NCI-H748 treated with DMSO at 0.1 percent for 48 hours (cell line): ENCODE measurements at places on chromosomes 13 and 19.
A peak's percentile ranks its signal among the peaks of the same experiment; 100 is the strongest.

- no peak for DNase-seq
These were observed 331.4 kb downstream of the HS6ST3 start for GRCh38 chr13:96421314-96421713.

GRCh38 chr19:53545271-53546065 is 7.5 kb downstream of the ZNF331 start:
- DNase-seq, result no peak

GRCh38 chr19:49224879-49225278 is 67.3 kb downstream of the TRPM4 start:
- DNase-seq, result peak; percentile 69

- DNase-seq, result no peak
These were observed 96.4 kb upstream of the STARD13 start for GRCh38 chr13:33381906-33382305.

DNA sequence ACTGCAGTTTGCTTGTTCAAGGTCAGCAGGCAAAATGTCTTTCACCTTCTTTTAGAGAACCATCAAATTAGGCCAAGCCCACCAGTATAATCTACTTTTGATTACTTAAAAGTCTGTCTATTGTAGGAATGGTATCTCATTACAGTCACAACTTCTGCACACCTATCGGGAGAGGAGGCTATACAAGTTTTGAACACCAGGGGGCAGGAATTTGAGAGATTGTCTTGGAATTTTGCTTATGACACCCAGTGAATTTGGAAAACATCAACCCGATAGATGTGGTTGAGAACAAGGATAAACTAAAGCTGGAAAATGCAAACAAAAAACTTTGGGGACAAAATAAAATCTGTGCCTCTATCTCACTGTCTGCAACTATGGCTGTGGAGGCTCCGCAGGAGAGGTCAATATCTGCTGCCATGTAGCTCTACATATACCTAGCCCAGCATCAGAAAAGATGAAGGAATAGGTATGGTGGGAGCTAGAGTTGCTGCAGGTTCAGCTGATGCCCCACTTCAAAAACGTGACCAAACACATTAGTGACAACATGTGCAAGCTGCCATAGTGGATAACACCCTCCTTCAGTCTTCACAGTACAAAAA is 1299.2 kb upstream of the SPRY2 start:
- peak; percentile 11 for DNase-seq

- no peak for DNase-seq
These were observed 68.3 kb downstream of the DNAJC3 start for GRCh38 chr13:95745289-95745688.

DNA sequence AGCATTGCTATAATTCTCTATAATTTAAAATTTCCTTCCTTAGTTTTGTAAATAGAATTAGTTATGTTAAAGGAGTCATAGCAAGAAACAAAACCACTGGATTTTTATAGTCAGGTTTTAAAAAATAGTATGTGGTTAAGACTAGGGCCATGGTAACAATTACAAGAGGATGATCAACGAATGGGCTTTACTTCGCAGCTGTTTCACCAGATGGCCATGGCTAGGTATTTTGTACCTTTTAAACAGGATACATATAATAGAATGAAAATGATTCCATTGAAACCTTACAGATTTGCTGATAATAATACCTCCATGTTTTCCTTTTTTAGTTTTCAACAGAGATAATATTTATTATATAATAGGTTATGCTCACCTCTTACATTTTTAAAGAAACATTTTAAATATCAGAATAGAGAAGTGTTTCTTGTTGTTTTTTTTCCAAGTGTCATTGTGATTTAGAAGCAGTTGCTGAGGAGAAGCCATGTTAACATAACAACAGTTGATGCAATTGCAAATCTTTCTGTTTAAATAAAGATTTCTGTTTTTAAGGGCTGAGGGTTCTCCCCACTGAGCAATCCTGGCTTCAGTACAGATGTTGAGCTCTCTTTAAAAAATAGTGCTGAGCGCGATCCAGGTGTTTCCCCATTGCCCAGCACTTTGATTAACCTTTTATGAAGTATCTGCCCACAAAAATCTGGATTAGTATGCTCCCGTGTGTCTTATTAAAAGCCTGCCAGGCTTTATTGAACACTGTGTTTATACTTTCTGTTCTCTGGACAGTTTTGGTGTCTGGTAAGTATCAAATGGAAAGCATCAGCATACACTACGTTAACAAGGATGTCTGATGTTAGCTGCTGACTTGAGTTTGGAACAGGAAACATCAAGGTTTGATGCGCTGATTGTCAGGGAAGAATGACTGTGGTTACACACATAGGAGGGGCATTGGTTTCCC is 205.3 kb downstream of the HS6ST3 start:
- no peak for DNase-seq

GRCh38 chr13:42189061-42189460 is 82.9 kb upstream of the AKAP11 start:
- DNase-seq, result no peak

GRCh38 chr19:5805462-5806132 is 730 bp downstream of the NRTN start:
- peak; percentile 25 for DNase-seq

GRCh38 chr19:31356587-31357314 is 7.5 kb upstream of the TSHZ3 start:
- DNase-seq, result no peak

- no peak for DNase-seq
These were observed 1.5 kb downstream of the RNF6 start for GRCh38 chr13:26220575-26220974.

GRCh38 chr19:7926727-7927604 is 1.0 kb upstream of the CTXN1 start:
- DNase-seq, result no peak

GRCh38 chr13:110685305-110686020 is 20.5 kb downstream of the CARS2 start:
- DNase-seq, result no peak

GRCh38 chr19:14472202-14472938 is 2.8 kb downstream of the PTGER1 start:
- DNase-seq, result peak; percentile 55

GRCh38 chr13:74930402-74931165 is 551.4 kb downstream of the TBC1D4 start:
- DNase-seq, result no peak

DNA sequence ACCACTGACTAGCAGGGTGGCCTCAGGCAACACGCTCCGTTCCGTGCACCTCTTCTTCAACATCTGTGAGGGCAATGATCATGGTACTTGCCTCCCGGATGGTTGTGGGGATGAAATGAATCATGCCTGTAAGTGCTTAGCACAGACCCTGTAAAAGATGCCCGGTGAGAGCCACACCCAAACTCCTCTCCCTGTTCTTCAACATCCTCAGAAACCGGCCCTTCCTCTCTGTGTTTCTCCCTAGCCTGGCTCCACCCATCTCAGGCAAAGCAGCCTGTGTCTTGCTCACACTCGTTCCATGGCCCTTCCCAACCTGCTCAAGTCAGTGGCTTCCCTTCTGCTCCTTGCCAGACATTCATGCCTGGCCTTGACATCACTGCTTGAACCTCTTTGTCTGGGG is 5.8 kb upstream of the DMKN start:
- DNase-seq, result no peak

DNA sequence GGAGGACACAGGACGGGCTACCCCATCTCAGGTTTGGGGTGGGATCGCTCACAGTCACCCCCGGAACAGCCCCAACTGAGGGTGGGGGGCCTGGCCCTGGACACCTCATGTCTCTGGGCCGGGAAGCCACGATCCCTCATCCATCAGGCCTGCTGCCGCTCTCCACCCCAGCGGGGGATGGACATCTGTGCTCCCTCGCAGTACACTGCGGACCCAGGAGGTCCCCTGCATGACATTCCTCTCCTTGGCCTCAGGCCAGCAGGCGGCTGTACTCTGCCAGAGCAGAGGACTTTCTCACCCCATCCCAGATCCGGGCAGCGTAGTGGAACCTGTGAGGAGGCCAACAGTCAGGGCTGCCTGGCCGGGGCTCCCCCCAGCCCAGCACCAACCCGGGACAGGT is 15.5 kb downstream of the IRGC start:
- no peak for DNase-seq

DNA sequence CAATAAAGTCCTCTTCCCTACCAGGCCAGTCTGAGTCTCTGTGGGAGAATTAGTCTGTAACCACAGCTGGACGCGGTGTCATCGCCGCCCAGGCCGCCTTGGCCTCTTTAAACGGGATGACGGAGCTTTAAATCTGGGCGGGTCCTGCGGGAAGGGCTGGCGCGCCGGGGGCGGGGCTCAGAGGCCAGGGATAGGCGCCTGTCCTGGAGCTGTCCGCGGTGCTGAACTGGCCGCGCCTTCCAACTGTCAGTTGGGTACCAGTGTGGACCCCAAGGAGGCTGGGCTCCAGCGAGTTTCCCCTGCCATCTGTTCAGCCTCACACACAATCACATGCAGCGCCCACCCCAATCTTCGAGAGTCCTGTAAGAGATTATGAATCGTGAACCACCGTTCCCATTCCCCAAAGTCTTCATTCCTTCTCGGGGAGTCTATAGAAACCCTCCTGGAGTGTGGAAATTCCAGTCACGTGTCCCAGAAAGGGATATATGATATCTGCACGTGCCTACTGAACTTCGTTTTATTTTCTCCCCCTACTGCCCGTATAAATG is 11.5 kb downstream of the APLP1 start:
- peak; percentile 56 for DNase-seq

DNA sequence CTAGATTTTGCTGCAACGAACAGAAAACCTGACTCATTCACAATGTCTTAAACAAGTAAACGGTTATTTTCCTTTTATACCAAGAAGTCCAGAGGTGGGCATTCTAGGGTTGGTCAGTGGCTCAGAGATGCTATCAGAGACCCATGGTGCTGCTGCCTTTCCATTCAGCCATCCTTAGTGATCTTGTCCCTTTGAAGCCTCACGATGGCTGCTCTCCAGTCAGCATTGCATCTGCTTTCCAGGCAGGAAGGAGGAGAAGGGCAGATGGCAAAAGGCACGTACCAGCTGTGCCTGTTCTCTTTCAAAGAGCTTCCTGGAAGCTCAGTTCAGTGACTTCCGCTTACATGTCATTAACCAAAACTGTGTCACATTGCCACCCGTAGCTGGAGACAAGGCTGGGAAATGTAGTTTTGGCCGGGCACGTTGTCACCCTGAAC is 30.1 kb downstream of the WDFY2 start:
- DNase-seq, result no peak

GRCh38 chr19:38975214-38975860 is at the start of gene FBXO17:
FBXO17 (minus strand) TSS chr19:38975742; CDS start chr19:38950319, 25,423 bp downstream.
- no peak for DNase-seq

- DNase-seq, result no peak
These were observed 13.5 kb downstream of the PPP1R13L start for GRCh38 chr19:45391346-45391745.

DNA sequence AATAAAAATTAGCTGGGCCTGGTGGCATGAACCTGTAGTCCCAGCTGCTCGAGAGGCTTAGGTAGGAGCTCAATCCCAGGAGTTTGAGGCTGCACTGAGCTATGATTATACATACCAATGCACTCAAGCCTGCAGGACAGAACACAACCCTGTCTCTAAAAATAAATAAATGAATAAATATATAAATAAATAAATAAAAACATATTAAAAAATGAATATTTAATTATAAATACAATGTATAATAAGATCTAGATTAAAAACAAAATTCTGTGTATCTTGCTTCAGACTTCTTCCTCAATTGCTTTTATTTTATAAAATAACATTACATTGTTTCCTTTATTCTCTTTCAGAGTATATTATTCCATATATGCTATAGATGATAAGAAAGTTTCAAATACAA is 1964.1 kb downstream of the PCDH9 start:
- DNase-seq, result no peak

- DNase-seq, result no peak
These were observed 33.6 kb downstream of the SKA3 start for GRCh38 chr13:21142766-21143165.

- no peak for DNase-seq
These were observed 21.4 kb upstream of the ZNF730 start for GRCh38 chr19:23095418-23095817.
